Kidney (tissue), 22 donors: ENCODE measurements at places on chromosomes 3 and 15. TPM values are rescaled to one million over a fixed set of nuclear protein-coding genes. Genes with fewer than 3 reads are reported as not detected.

DNA sequence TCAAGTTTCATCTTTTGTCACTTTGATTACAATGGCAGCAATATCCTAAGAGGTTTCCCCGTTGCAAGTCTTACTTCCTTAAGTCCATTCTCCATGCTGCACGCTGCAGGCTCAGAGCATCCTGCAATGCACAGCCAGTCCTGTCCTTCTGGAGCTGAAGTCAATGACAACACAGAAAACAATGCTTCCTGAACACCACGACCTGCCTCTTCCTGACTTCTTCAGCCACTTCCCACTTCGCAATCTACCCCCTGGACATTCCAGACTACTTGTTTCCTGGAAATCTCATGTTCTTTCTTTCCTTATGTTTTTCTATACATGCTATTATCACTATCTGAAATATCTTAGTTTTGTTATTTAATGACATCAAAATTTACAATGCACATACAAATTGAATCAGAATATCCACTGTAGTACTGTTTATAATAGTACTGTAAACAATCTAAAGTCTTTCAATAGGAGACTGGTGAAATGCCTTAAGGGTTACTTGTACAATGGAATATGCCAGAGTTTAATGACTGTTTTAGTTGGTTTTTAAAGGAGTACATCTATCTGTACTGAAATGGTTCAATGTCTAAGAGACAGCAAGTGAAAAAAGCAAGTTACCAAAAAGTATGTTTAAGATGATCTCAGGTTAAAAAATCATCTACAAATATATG is 113.7 kb upstream of the PRTG start:
- no peak for DNase-seq

DNA sequence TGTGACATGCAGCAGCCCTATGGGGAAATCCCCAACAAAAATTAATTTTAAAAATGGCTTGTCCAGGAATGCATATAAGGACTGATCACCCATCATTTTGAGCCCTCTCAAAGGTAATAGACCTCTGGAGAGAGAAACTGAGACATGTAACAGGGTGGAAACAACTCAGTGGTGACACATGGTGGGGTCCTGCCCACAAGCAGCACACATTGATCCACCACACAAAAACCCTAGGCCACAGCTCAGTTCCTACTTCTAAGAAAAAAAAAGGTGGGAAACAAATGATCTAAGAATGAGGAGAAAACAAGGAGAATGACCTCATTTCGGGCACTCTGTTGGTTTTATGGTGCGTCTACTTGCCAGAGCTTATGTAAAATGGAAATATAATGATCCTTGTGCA is 1.9 kb upstream of the SLC41A3 start:
- DNase-seq: no peak

UTS2B gene
- total RNA-seq: 0.41 TPM

GOLGA6D gene
- not detected for total RNA-seq

GABRR3 gene
- total RNA-seq: not detected

DNA sequence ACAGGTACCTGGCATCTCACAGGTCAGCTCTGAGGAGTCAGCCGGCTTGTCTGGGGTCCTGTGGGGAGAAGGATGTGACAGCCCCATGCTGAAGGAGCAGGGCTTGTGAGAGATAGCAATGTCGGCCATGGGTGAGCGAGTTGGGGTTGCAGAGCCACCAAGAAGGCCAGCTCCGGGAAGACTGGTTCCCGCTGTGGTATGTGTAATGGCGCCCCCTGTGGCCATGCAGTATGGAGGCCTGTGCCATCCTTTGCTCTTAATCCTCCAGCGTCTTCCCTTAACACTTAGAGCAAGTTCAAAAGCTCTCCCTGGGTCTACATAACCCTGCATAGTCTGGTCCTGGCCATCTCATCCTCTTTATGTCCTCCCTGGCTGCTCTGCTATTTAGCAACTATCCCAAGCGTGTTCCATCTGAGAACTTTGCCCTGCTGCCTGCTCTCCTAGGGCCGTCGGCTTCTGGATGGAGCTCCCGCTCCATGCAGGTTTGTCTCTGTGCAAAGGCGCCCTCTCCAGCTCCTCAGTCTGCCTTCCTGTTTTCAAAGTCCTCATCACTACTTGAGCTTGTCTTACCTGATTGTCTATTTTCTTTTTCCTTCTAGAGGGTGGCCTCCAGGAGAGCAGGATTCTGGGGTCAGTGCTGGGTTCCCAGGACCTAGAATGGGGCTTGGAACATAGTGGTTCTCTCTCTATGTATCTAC is 40.8 kb upstream of the IQCF6 start:
- DNase-seq: no peak

C3orf80 gene
- 0.63 TPM for total RNA-seq

- DNase-seq: peak; percentile 65
Measured at GRCh38 chr3:156620260-156620659, 54.1 kb upstream of the TIPARP start.

VPS13C gene
- total RNA-seq: 106 TPM

- DNase-seq: no peak
Measured at GRCh38 chr3:182420741-182421140, 372.6 kb upstream of the ATP11B start.

CATSPER2 gene
- 6.5 TPM for total RNA-seq

- DNase-seq: no peak
Measured at GRCh38 chr3:138124188-138124587, 8.0 kb downstream of the A4GNT start.

- no peak for DNase-seq
Measured at GRCh38 chr3:58200121-58200709, 10.6 kb downstream of the DNASE1L3 start.

SLC6A20 gene
- total RNA-seq: 35.2 TPM

DNA sequence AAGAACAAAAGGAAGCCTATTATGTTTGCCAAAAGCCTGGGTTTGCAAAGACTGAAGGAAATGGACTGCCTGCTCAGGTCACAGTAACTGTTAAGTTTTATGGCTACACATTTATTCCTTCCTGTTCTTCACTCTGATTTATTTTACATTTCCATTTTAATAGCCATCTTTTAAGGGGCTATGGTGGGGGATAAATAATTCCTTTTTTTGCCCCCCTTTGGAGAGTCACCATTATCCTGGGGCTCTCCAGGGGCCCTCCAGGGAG is 53.5 kb upstream of the MYZAP start:
- DNase-seq: no peak

DNA sequence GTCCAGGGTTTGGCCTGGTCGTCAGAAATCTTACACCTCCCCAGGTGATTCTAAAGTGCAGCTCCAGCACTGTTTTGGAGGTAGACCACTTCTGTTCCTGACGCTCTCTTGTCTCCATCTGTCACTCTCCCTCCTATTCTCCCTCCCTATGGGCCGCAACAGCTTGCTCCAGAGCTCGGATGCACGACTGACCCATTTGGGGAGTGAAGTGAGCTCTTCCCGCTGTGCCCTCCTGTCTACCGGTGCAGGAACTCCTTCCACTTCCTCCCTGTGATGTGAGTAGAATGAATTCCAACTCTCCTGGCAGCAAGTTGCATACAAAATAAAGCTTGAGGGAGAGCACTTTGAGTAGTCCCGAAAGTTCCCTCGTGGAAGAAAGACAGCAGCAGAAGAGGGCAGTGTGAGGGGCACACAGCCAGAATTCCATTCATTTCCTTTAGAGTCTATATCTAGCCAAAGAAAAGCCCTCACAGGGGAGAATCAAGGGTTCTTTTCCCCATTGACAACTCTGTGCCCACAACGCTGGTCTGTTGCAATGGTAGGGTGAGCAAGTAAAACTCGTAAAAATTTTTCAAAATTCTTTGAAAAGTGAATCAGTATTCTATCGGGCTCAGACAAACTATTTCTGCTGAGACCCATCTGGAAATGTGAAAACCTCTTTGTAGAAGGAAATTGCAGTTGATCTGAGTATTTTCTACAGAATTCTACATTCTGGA is 39.9 kb upstream of the BDH1 start:
- DNase-seq: no peak

COL8A1 gene
- 24.2 TPM for total RNA-seq

DNA sequence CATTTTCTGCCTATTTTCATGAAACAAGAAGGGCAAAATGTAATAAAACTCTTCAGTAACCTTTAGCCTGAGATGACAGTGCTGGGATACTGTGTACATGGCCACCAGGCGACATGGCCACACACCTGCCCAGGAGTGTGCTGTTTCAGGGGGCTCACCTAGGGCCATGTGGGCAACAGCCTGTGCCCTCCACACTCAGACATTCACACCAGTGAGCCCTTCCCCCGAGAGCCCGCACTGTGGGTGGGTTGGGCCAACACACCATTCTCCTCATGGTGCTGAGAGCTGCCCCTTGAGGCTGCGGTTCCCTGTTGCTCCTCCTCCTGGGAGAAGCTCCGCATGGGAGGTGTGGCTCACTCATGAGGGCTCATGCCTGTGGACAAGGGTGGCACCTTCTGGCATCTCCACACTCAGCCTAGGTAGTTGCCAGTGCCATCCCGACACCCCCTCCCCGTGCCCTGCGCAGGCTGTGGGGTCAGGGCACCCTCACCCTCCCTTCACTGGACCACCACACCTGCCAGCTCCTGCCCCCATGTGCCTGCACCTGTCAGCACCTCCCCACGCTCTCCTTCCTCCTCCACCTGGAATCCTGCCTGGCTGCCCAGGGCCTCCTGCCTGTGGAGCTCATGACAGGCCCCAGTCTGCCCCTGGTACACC is 19.7 kb downstream of the OCA2 start:
- DNase-seq: no peak

- no peak for DNase-seq
Measured at GRCh38 chr15:68379058-68379758, 52.8 kb downstream of the ITGA11 start.

DNA sequence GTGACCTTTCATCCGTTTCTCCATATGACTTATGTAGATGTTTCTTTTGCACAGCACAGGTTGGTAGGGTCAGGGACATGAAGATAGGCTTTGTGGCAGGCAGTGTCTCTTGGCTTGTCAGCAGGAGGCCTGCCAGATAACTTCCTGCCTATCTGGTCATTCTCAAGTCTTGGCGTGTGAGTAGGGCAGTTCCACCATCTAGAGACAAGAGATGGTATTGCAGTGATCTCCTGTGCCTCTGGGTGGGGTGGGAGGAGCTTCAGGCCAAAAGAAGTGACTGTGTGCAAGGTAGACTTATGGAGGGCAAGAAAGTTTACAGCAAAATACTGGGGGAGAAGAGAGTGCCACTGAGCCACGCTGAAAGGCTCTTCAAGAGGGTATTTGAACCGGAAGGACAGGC is 11.0 kb downstream of the TEX264 start:
- DNase-seq: peak; percentile 75

GRCh38 chr15:38564557-38565286 is at the start of gene RASGRP1:
Gene RASGRP1, minus strand, starts transcription at chr15:38564814. Its CDS starts 186 bp downstream, at chr15:38564628.
- peak; percentile 83 for DNase-seq

DNA sequence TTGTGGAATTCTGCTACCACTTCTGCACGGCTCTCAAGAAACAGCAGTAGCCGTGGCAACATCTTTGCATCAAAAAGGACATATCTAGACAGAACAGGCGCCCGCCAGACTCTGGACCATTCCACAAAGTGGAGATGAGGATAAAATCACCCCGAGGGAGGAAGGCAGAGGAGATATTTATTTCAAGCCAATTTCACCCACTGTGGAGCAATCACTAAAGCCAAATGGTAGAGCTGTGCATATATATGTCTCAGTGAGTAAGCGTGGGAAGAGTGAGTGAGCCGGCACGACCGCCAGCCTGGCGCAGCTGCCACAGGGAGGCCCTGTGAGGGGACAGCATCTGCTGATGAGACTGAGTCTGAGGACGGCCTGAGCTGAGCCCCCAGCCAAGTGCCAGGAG is 111.3 kb downstream of the MEGF11 start:
- peak; percentile 36 for DNase-seq

CCR1 gene
- 13.8 TPM for total RNA-seq

- DNase-seq: no peak
Measured at GRCh38 chr15:38554354-38554753, 10.3 kb downstream of the RASGRP1 start.

DNA sequence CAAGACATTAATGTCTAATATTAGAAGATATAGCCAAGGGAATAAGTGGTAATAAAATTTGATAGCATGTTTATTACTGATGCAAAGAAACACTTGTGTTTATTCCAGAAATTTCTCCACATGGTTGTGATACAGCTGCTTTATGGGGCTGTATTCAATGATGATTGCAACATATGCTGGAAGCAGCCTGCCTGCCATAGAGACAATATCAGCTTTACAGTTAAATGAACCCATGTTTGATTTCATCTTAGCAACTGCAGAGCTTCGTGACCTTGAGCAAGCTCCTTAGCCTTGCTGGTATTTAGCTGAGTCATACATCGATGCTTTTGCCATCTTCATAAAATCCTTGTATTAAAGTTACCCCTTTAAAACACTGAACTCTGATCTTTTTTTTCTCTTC is 168.1 kb upstream of the STAC start:
- no peak for DNase-seq

MYZAP gene
- total RNA-seq: 3.3 TPM

- DNase-seq: no peak
Measured at GRCh38 chr3:182233405-182233804, 521.7 kb downstream of the SOX2 start.

DNA sequence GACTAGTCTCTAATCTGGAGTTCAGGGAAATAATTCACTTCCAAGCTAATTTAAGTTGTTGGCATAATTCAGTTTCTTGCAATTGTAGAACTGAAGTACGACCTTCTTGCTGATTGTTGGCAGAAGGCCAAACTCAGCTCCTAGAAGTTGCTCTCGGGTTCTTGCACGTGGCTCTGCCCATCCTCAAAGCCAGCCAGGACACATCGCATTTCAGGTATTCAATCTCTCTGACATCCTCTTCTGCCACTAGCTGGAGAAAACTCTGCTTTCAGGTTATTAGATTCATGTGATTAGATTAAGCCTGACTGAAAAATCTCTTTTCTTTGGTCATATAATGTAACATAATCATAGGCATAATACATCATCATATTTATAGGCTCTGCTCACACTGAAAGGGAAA is 362.0 kb downstream of the ZPLD1 start:
- no peak for DNase-seq

ADAMTS17 gene
- total RNA-seq: 2.2 TPM

GRCh38 chr15:78167227-78167888 is 18.2 kb downstream of the IDH3A start:
- DNase-seq: no peak

DNA sequence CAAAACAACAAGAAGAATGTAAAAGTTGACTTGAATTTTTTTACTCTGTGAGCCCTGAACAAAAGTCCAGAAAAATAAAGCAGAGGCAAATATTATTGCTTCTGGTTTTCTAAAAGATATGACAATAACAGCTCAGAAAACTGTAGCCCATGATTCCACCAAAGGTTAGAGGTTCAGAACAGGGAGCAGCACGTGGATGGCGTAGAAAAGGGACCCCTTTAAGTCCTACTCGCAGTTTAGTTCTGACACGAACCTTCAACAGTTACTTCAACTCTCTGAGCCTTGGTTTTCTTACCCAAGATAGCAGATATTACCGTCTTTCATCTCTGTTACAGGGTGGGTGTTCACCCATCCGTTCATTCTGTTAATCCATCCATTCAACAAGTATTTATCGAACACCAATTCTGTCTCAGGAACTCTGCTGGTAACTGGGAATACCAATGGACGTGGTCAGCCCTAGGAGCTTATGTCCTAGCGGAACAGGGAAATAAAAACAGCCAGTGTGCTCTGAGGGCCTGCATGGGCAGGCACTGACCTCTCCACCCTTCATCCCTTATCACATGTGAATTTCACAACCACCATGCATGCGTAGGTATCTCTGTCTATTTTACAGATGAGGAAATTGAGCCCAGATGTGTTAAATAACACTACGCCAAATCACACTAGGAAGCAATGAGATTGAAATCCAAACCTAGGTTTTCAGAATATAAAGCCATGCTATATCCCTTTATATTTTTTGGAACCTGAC is 274.2 kb upstream of the ICE2 start:
- DNase-seq: no peak

CSPG4 gene
- 30.7 TPM for total RNA-seq

- DNase-seq: no peak
Measured at GRCh38 chr15:78339559-78339958, 594 bp upstream of the CRABP1 start.
